ENCODE measurements at places on chromosomes 5 and 9. TPM values are rescaled to one million over a fixed set of nuclear protein-coding genes. Genes with fewer than 3 reads are reported as not detected.

Gene OR13C4
- not detected for total RNA-seq

Gene CNTFR
- total RNA-seq = 170 TPM

Gene KCNN2
- total RNA-seq = 2.3 TPM

Gene PDE6A
- total RNA-seq = not detected

Gene MELK
- total RNA-seq = 7.2 TPM
